ENCODE measurements at places on chromosomes 4 and X.

- DNase-seq, result no peak
These were observed 157.4 kb upstream of the AMOT start for GRCh38 chrX:112997991-112998390.

- no peak for DNase-seq
These were observed 55.2 kb upstream of the TRPC3 start for GRCh38 chr4:122007016-122007415.

DNA sequence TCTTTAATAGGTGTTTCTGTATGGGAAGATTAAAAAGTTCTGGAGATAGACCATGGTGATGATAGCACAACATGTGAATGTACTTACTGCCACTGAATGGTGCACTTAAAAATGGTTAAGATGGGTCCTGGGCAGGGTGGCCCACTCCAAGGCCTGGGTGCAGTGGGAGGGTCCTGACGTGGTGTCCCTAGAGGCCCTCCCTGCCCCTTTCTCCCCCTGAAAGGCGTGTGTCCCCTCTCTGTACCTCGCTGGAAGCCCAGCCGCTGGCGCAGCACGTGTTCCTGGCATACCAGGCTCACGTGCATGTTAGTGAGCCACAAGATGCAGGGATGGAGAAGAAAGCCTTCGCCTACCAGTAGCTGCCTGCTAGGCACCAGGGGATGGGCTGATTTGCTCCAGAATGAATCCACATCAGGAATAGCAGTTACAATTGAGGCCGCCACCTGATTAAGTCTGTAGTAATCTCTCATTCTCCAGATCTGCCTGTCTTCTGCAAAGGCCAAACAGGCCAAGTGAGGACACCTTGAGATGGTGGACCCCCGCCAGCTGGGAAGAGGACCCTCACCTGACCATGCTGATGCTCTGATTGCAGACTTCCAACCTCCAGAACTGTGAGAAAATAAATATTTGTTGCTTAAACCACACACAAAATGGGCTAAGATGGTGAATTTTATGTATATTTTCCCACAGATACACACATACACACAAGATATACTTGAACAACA lies 67.5 kb downstream of the COQ2 start:
- DNase-seq, result no peak

DNA sequence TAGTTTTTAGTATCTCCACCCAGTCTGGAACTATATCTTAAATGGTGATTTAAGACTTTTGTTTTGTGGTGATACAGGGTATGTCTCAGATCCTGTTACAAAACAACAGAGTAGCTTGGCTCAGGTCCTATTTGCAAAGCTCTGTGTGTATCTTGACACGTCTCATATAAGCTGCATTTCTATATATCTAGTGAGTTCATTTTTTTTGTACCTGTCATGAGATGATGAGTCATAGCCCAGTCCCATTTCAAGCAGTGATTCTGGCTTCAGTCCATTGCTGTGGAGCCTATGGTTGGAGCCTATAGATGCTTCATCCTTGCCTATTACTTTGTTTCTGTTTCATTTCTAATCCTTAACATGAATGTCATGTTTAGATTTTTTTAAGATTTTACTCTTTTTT lies 23.0 kb downstream of the GRXCR1 start:
- no peak for DNase-seq

- no peak for DNase-seq
These were observed 37.6 kb downstream of the DCLK2 start for GRCh38 chr4:150115851-150116250.

DNA sequence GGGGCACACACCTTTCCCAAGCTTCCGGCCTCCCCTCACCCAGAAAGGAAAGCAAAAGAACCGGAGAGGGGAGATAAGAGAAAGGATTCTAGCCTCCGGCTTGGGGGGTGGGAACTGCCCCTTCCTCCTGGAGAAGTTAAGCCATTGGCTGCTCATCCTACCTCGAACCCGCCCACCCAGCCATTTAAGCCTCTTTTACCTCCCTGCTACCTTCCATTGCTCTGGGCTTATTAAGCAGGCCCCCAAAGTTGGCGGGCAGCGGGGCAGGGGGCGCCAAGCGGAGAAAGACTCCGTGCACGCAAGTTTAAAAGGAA lies 2.3 kb downstream of the MAML3 start:
- DNase-seq, result peak; percentile 73

GRCh38 chr4:169675825-169676224 lies 55.4 kb downstream of the CLCN3 start:
- DNase-seq, result no peak

- DNase-seq, result no peak
These were observed 8.1 kb upstream of the SMS start for GRCh38 chrX:21932292-21933002.

DNA sequence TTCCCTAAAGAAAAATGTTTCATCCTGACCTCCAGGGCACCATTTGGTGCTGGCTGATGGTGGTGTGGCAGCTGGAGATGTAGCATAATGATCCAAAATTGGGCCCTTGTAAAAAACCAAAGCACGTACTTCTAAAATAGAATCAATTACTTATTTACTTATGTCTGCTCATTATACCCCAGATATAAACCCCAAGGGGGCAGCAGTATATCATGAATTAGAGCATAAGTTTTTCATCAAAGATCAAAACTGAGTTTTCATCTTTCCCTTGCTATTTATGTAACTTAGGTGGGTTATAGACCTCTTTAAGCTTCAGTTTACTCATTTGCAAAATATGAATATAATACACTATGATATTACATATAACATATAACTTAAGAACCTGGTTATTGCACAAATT lies 241.1 kb downstream of the TACR3 start:
- DNase-seq, result no peak

GRCh38 chr4:21113496-21114223 lies 413.4 kb downstream of the PACRGL start:
- no peak for DNase-seq

DNA sequence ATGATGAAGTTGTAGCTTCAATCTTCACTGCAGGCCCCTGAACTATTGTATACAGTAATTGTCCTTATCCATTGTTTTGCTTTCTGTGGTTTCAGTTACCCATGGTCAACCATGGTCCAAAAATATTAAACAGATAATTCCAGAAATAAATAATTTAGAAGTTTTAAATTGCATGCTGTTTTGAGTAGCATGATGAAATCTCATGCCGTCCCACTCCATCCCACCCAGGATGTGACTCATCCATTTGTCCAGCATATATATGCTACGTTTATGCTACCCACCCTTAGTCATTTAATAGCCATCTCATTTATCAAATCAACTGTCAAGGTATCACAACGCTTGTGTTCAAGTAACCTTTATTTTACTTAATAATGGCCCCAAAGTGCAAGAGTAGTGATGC lies 34.5 kb downstream of the IQCM start:
- no peak for DNase-seq

DNA sequence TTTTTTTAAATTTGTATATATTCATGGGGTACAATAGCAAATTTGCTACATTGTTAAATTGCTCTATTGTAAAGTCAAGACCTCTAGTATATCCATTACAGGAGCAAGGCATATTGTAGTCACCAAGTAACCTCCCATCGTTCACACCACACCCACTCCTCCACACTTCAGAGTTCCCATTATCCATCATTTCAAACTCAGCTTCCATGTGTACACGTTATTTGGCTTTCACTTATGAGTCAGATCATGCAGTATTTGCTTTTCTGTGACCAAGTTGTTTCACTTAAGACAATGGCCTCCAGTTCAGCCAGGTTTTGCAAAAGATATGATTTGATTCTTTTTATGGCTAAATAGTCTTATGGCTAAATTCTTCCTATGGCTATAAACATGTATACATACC lies 2614.2 kb downstream of the PCDH7 start:
- DNase-seq, result no peak

DNA sequence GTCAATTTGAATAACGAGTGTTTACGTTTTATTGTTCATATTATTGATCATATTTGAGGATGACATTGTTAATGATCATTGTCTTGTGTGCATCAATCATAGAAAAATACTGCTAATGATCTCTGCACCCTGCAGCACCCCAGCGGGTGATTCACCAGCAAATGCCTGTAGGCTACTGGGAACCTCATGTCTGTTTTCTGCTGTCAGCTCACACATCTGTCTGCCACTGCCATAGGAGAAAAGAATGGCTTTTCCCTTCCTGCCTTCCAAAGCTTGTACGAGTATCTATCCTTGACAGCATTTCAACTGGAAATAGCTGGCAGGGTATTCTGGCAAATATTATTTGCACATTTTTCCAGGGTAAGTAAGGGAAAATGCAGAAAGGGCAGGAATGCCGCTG lies 272.1 kb upstream of the TRAM1L1 start:
- DNase-seq, result no peak

DNA sequence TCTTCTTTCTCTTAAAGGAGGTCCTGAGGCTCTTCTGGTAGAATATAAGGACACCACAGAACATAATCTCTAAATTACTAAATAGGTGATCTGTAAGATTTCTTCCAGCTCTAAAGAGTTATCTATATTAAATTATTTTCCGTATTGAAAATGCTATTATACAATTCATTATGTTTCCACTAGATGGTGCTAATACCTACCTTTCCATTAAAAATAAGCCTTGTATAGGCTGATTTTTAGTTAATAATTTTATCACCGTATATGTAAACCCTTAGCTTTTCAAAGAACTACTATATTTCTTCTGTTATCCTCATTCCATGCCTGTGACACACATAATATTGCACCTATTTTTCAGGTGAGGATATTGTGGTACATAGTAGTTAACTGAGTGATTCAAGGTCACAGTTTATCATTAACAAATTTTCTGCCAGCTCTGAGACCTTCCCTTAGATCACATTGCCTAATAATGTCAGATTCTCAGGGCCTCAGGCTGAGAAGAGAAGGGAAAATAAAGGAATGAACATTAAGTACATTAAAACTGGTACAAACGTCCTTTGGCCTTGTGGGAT lies 138.8 kb downstream of the TEX11 start:
- DNase-seq, result no peak

DNA sequence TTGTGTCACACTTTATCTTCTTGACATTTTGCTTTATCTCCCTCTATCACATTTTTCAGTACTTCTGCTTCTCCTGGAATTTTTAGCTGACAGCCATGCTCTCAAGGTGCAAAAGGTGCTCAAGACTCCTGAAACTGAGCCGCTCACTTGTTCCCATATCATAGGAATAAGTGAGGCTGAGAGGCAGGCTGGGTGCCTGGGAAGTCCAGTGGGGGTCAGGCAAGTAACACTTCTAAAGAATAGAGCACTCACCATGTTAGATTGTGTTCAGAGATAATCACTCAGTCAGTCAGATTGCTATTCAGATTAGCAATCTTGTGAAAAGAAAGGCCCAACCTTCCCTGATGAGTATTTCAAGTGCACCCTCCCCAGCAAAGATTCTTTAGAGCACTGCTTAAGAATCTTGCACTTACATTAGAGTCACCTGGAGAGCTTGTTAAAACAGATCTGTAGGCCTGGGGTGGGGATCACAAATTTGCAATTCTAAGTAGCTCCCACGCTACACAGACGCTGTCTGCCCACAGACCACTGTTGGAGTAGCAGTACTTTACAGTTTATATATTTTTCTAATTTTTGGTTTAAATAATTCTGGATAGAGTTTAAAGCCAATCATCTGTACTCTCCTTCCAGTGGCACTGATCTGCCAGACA lies 23.1 kb upstream of the LRAT start:
- DNase-seq, result no peak

DNA sequence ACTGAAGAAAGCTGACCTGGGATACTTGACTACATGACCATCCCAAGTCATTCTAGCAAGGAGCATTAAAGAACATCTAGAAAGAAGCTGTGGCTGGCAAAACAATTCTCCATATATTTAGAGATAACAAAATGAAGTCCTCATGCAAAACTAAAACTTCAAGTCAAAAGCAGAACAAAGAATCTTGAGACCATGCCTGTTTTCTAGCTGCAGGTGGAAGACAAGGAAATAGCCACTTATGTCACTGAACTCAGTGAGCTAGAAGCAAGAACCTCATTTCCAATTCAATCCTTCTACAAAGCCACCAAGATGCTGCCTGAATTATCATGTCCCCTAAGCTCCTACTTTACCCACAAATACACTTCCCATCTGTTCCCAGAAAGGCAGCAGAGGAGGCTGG lies 13.8 kb downstream of the USP46 start:
- DNase-seq, result no peak

DNA sequence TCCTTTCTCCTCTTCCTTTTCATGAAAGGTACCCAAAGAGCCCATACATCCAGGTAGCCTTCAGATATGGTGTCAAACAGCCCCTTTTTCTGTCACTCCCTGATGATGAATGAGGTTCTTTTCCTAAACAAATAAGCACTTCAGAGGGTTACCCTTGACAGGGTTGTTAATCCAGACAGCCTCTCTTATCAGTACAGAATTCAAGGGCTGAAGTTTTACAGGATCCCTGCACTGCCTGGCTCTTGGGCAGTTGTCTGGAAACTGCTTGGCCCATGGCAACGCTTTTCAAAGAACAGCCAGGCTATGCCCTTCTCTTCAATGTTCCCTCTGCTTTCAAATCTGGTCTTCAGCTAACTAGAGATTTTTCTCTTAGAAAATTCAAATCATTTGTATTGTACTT lies 352.6 kb upstream of the FAM241A start:
- DNase-seq, result no peak

GRCh38 chrX:118773782-118774181 lies 46.4 kb downstream of the IL13RA1 start:
- DNase-seq, result no peak

DNA sequence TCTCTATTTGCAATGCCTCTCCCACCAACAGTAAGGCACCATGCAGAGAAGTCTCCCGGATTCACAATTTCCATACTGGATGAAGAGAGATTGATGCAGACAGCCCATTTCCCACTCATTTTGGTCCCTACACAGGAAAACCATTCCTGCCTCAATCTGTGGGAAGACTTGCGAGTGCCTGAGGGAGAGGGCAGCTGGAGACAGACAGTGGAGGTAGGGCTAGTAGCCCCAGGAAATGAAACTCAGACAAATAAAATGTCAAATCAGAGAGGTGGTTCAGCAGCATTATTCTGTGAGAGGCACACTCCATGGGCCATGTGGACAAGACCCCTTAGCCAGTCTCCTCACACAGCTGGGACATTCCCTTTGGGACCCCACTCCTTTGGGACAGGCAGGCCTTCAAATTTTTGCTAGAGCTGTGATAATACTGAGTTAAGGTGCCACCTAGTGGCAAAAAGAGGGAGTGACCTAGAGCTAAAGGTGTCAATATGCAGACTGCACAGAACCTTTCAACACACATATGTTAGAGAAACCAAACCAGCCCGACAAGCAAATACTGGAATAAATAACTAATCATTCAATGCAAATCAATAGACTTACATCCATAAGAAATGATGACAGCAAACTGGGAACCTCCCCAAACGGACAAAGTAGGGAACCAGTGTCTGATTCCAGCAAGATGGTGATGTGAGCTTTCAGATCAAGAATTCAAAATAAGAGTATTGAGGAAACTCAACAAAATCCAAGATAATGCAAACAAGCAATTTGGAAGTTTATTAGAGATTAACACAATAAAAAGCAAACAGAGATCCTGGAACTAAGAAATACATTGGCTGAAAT lies 1865.3 kb upstream of the AGA start:
- no peak for DNase-seq

DNA sequence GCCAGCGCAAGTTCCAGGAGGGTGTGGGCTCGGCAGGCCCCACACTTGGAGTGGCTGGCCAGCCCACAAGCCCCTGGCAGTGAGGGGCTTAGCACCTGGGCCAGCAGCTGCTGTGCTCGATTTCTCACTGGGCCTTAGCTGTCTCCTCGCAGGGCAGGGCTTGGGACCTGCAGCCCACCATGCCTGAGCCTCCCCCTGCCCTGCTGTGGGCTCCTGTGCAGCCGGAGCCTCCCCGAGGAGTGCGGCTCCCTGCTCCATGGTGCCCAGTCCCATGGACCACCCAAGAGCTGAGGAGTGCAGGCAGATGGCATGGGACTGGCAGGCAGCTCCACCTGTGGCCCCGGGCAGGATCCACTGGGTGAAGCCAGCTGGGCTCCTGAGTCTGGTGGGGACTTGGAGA lies 139.2 kb upstream of the CXCL13 start:
- DNase-seq, result no peak

- DNase-seq, result no peak
These were observed 45.2 kb upstream of the CLCN4 start for GRCh38 chrX:10111364-10112148.
